ENCODE measurements at places on chromosomes 6 and 20.

- DNase-seq: no peak
Measured at GRCh38 chr6:97009781-97010492, 85.4 kb downstream of the KLHL32 start.

DNA sequence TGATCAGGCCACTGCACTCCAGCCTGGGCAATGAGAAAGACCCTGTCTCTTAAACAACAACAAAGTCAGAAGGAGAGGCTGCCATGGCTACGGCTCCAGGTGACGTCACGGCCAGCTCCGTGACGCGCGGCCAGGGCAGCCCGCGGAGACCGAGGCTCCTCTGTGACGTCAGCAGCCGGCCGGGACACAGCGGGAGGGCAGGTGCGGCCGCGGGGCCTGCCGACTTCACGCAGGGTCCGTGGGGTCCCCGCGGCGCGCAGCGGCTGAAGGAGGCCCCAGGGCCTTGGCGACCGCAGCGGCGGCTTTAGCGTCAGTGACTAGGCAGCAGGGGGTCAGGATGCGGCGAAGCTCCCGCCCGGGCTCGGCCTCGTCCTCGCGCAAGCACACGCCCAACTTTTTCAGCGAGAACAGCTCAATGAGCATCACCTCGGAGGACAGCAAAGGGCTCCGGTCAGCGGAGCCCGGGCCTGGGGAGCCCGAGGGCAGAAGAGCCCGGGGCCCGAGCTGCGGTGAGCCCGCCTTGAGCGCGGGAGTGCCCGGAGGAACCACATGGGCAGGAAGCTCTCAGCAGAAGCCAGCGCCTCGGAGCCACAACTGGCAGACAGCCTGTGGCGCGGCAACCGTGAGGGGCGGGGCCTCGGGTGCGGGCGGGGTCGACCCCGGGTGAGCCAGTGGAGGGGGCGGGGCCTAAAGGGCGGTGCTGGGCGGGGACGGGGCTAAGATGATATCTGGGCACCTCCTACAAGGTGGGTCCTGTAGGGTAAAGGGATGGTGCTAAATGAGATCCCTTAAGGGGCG lies at the start of gene SPAG4:
Gene SPAG4, plus strand, starts transcription at position 163 of the 798 bp plus-strand sequence. Its CDS starts 175 bp downstream, at position 338.
- peak; percentile 100 for DNase-seq

DNA sequence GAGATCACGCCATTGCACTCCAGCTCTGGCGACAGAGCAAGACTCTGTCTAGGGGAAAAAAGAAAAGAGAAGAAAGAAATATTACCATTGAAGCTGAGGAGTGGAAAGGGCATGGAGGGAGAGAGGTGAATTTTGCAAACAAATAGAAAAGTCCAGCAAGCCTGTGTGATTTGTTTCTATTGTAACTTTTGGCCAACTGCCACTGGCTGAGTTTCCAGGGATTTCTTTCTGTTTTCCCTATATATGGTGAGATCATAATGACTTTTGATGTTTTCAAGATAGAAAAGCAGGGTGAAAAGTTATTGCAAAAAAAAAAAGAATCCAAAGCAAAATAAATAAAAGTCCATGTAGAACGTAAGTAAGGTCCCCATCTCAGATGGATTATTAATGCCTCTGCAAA lies 184.2 kb upstream of the RALGAPA2 start:
- no peak for DNase-seq

GRCh38 chr6:10112871-10113549 lies 301.9 kb downstream of the TFAP2A start:
- DNase-seq: no peak

DNA sequence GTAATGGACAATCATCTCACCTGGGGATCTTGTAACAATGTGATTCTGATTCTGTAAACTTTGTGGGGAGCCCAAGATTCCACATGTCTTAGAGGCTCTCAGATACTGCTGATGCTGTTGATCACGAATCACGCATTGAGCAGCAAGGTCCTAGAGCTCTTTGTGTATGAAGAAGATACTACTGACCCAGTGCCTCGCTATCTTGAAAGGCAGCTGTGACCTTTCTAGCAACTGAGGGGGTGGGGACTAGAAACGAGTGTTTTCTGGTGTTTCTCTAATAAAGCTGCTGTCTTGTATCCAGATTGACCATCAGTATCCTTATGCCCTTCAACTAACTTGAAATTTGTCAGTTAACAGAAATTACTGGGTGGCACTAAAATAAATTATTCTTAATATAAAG lies 142.9 kb downstream of the MTHFD1L start:
- DNase-seq: no peak

GRCh38 chr6:10595731-10596664 lies 74.8 kb downstream of the GCNT2 start:
- no peak for DNase-seq

- DNase-seq: no peak
Measured at GRCh38 chr6:150270330-150271052, 98.3 kb upstream of the IYD start.

DNA sequence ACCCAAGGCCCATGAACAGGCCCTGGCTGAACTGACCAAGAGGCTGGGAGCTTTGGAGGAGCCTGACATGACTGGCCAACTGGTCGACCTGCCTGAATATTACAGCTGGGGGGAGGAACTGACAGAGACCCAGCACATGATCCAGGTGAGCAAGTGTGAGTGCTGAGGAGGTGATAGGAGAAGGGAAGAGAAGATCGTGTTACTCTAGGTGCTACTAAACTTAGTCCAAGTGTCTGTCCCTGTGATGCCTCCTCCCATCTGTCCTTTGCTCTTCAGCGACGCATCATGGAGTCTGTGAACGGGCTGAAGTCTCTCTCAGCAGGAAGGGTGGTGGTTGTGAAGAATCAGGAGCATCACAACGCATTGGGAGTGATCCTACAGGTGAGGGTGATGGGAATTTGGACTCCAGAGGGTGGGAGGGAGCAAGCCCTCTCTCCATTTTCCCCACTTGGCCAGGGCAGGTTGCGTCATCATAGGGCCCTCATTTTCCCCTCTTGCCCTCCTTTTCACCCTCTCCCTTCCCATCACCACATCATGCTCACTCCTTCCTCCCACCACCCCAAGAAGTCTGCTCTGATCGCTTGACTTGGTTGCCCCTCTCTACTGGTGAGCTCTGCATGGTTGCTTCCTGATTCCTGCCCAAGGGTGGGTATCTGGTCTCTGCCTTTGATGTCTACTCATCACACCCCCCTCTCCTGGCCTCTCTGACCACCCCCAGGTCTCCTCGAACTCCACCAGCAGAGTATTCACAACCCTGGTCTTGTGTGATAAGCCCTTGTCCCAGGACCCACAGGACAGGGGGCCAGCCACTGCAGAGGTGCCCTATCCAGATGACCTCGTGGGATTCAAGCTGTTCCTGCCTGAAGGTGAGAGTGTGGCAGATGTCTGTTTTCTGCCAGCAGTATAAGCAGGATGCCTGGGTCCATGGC lies 4.7 kb downstream of the DXO start:
- DNase-seq: no peak

DNA sequence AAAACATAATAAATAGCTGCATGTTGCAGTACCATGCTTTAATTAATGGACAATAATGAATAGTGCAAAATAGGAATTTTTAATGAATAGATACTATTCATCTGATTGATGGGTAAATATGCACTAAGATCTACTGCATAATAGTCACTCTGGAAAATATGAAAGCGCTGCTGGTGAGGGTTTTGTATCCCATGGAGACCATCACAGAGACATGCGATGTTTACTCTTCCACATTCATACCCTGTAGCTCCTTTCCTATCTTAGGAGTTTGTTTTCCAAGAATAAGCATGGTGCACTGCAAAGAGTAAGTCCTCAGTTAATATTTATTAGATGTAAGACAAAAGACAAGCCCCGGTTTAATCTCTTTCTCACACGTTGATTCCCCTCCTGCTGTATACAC lies 81.4 kb downstream of the NRSN1 start:
- no peak for DNase-seq

DNA sequence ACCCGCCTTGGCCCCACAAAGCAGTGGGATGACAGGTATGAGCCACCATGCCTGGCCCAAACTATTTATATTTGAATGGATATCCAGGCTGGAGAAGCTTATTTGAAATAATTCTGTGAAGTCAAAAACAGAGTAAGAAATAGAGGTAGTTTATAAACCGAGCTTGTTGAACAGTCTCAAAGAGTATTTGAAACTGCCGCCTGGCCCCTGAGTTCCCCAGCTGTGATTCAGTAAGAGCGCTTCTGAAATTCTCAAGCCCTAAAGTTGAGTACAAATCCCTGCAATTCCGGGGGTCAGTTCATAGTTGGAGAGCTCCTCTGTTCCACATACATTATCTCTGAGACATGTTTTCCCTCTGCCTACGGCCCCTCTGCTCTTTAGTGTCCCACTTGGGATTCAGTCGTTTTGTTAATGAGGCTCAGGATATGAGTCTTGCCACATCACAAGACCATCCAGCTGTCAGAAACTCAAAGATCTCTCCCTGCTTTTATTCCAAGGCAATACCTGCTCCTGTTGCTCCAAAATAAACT lies 127.8 kb downstream of the SOD2 start:
- DNase-seq: no peak

- no peak for DNase-seq
Measured at GRCh38 chr20:58619077-58619863, 31.8 kb upstream of the STX16 start.

- no peak for DNase-seq
Measured at GRCh38 chr6:127878115-127878514, 22.7 kb downstream of the THEMIS start.

DNA sequence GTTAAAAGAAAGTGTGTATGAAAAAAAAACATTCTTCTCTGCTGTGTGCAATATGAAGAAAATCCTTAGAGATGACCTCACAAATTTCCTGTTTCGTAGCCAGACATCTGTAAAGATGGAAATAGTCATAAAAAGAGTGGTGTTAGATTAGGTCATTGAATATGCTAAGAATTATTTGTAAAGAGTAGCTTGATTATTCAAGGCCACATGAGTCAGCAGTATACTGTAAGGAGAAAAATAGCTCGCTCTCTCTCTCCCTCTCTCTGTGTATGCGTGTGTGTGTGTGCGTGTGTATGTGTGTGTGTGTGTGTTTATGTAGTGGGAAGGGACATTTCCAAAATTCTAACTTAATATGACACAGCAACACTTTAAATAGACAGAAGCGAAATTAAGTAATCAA lies 78.8 kb downstream of the PTCHD4 start:
- DNase-seq: no peak

GRCh38 chr20:15656124-15656523 lies 917.1 kb downstream of the KIF16B start:
- no peak for DNase-seq

GRCh38 chr6:30942338-30943060 lies 1.7 kb downstream of the MUCL3 start:
- no peak for DNase-seq

DNA sequence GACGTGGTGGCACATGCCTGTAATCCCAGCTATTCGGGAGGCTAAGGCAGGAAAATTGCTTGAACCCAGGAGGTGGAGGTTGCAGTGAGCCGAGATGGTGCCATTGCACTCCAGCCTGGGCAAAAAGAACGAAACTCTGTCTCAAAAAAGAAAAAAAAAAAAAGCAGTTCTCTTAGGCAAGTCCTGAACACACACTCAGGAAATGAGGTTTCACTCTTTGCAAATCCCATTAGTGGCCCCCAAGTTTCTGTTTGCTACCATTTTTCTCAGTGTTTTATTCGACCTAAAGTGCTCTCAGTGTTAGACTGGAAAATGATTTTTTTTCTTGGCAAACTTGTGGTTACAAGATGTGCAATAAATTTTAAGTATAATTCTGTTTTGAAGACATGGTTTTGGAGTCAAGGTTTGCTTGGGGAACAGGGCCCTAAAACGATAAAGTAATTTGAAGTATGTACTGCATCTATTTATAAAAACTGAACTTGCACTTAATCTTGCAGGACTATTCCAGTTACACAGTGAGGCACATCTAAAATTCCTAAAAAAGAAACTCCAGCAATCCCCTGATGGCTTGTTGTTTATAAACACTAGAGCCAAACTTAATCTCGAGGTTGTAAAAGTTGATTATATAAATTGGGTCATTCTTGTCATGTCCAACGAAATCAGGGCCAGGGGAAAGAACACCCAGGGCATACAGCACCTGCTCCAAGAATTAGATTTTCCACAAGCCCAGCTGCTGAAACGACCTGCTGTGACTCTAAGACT lies 42.6 kb downstream of the MAP1LC3A start:
- no peak for DNase-seq

DNA sequence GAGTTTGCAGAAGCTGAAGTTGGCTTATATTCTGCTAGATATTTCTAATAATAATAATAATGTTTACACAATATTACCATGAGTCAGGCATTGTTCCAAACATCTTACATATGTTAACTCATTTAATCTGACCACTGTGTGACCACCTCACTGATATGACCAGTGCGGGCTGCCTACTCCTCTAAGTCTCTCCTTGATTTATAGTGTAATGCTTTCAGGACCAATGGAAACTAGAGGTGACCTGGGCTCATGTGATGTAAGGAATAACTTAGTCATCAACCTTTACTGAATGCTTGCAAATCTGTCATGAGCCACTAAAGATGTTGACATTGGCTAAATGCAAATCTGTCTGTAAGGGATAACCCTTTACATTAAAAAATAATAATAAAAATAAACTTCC lies 51.1 kb upstream of the GPR6 start:
- DNase-seq: no peak

Measured in activated CD4-positive, alpha-beta T cell treated with anti-CD3 and anti-CD28 coated beads, Interleukin-2, amount 50 U/mL, for 4 hours (primary cell).